ENCODE measurements at places on chromosomes 2 and 18.
A peak's percentile ranks its signal among the peaks of the same experiment; 100 is the strongest.

DNA sequence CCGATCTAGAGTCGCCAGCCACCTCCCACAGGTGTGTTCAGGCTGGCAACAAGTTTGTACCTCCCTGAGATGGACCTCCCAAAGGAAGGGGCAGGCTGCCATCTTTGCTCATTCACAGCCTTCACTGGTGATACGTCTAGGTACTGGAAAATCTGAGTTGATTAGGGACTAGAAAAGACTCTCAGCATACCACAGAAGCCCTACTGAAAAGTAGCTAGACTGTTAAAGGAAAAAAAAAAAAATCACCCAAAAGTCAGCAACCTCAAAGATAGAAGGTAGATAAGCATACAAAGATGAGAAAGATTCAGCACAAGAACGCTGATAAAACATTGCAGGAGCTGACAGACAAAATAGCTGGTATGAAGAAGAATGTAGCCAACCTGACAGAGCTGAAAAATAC lies 128.6 kb upstream of the WDR75 start:
- DNase-seq = no peak

- DNase-seq = peak; percentile 46
These were observed 4.4 kb upstream of the KLHL29 start for GRCh38 chr2:23380562-23381065.

- DNase-seq = no peak
These were observed 175.4 kb downstream of the NRP2 start for GRCh38 chr2:205857520-205858237.

- DNase-seq = peak; percentile 94
These were observed 1.3 kb upstream of the CLIP4 start for GRCh38 chr2:29113891-29114321.

DNA sequence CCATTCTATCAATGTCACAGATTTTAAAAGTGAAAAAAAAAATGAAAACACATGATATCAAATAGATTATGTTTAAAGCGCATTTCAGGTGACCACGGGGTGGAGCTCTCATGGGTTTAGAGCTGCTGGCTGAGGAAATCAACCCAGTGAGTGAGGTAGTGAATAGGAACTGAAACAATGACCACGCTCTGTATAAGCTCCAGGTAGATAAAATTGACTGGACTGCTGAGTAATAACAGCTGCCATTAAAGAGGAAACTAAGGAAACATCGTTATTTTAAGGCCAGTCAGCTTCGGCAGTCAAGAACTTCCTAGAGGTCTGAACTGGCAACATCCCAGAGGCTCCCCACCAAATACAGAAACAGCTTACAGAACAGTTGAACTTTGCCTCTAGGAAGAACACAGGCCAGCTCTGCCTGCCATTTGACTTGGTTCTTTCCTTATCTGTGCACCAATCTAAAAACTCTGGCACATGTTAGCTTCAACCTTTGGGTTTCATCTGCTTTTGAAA lies 185.9 kb downstream of the PDE1A start:
- DNase-seq = peak; percentile 37

DNA sequence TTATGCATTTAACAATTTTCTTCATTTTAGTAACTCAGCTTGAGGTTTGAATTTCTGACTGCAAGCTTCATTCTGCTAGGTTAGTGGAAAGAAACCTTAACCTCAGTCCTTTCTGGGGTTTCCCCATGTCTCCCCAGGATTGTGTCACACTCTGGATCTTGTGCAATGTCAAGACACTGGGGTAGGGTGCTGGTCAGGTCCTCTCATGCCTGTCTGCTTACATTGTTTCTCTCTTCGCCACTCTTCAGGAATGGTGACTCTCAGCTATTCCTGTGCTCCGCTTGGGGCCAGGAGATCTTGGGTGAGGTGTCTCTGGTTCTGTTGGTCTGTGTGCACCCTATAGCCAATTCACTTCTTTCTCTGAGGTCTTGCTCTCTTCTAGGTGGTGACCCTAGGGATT lies 23.9 kb downstream of the CTLA4 start:
- DNase-seq = peak; percentile 94

GRCh38 chr2:66839551-66840320 lies 404.8 kb downstream of the MEIS1 start:
- DNase-seq = no peak

GRCh38 chr2:65371074-65371434 lies 61.3 kb downstream of the SPRED2 start:
- DNase-seq = no peak

- peak; percentile 96 for DNase-seq
These were observed 166.8 kb upstream of the ID2 start for GRCh38 chr2:8514796-8515758.

GRCh38 chr2:240998995-240999791 lies 775 bp downstream of the SNED1 start:
- DNase-seq = peak; percentile 71

DNA sequence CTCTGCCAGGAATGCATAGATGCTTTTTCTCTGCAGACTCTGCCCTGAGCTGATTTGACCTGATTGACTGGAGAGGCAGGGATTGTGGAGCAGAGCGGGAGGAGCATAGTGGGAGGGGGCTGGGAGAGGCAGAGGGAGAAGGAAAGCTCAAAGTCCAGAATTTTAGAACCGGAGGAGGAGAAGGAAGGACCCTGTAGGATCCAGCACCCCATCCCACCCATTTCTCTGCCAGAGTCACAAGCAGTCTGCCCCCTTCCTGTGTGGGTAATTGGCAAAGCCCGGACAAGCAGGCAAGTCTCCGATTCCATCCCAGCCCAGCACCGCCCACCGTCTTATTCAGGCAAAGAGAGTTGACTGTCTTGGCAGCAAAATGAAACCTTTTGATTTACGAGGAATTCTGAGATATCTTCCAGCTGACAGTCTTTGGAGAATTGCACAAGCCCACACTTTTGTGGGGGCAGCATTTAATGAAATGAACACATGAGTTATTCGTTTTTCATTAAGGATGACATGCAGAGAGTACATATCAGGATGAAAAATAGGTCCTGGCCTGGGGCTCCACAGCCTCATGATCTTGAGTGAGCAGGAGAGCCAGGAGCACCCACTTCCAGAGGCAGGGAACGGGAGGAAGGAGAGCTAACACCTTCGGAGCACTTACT lies 103.1 kb downstream of the MCFD2 start:
- no peak for DNase-seq

GRCh38 chr2:163541943-163542342 lies 193.9 kb downstream of the FIGN start:
- no peak for DNase-seq

DNA sequence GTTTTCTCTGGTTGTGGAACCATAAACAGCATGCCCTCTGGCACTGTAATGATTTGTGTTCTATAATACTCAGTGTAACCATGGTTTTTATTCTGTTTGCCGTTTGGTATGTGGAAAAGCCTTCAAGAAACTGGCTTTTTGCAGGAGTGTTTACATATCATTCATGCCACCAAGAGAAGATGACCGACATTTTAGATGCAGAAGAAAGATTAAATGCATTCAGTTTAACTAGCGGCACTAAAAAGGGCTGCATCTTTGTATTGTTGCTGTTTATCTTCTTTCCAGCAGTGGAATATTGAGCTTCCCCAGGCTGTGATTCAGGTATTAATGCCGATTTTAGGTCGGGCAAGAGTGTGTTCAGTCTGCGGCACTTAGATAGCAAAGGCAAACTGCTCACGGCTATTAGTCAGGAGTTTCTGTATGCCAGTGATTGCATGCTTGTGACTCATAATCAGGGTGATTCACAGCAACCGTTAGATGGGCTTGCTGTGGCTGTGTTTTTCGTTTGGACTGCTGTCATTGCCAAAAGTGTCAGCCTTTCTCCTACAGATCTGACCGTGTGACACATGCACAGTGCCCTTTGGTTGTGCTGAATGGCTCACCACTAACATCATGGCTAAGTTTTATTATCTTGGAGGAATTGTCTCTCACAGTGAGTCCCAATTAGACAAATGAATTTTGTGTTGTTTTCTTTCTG lies 479.7 kb downstream of the PARD3B start:
- DNase-seq = peak; percentile 40

GRCh38 chr2:96877631-96878092 lies 7.8 kb upstream of the SEMA4C start:
- DNase-seq = no peak

DNA sequence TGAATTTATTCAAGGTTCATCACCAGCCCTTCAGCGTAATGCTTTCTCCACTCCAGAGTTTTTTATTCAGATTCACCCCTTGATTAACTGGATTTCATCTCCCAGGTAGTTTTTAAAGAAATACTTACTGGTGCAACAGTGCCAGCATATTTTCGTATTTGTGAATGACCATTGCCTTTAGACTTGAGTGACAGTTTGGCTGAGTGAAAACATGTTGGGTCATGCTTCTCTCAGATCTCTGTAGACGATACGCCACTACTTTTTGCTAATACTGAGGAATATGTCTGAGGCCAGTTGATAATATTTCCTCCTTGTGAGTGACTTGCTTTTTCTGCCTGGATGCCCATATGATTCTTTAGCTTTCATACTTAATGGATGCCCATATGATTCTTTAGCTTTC lies 51.5 kb downstream of the CYP26B1 start:
- DNase-seq = no peak

- DNase-seq = no peak
These were observed 522.3 kb downstream of the SOX11 start for GRCh38 chr2:6214471-6214870.

DNA sequence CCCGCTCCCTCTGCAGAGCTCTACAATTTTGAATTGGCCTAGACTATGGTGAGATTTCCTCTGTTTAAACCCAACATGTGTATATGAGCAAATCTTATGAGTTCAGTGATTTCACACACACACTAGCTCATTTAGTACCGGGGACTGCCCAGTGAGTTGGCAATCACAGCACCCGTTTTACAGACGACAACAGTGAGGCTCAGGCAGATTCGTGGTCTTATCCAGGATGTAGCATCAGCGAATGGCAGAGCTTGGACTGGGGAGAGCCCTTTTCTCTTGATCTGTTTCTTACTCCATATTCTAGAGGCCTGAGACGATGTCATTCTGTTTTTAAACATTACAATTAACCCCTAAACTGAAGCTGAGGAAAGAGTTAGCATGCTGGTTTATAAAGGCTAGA lies 419.9 kb downstream of the NBAS start:
- DNase-seq = no peak

DNA sequence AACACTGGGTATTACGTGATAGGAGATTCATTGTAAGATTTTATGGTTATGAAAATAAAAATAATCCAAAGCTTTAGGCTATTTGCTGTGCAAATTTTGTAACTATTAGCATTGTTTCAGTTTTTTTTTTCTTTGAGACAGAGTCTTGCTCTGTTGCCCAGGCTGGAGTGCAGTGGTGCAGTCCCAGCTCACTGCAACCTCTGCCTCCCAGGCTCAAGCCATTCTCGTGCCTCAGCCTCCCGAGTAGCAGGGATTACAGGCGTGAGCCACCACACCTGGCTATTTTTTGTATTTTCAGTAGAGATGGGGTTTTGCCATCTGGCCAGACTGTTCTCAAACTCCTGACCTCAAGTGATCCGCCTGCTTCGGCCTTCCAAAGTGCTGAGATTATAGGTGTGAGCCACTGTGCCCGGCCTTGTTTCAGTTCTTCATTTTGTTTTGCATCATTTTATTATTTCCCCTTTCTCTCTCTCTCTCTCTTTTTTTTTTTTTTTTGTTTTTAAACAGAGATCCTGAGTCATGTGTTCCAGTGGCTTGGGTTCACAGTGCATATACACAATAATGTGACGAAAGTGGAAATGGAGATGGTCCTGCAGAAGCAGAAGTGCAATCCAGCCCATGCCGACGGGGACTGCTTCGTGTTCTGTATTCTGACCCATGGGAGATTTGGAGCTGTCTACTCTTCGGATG lies 25.8 kb downstream of the CASP10 start:
- peak; percentile 93 for DNase-seq

DNA sequence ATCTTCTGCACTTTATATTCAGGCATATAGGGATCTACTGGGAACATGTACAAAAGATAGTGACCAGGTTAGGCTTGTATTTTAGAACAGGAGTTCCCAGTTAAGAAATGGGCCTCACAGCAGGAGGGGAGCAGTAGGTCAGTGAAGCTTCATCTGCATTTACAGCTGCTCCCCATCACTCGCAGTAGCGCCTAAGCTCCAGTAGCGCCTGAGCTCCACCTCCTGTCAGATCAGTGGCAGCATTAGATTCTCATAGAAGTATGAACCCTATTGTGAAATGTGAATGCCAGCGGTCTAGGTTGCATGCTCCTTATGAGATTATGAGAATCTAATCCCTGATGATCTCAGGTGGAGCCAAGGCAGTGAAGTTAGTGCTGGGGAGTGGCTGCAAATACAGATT lies 224.4 kb upstream of the CYRIA start:
- DNase-seq = no peak

DNA sequence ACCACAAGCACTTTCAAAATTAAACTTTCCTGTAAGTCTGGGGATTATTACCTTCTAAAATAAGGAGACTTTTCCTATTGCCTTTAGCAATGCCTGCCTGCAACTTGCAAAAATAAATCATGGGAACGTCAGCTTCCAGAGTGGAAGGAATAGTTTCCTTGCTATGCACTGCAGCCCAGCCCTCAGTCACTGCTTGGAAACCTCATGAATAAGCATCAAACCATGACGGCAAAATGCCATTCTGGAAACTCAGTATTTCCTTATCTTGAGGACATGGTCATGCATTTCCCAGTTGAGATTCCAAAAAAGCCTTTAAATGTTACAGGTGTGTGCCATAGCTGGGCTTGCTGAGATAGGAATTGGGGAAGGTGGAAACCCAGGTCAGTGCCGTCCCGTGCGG lies 84.2 kb upstream of the OTOS start:
- DNase-seq = no peak

DNA sequence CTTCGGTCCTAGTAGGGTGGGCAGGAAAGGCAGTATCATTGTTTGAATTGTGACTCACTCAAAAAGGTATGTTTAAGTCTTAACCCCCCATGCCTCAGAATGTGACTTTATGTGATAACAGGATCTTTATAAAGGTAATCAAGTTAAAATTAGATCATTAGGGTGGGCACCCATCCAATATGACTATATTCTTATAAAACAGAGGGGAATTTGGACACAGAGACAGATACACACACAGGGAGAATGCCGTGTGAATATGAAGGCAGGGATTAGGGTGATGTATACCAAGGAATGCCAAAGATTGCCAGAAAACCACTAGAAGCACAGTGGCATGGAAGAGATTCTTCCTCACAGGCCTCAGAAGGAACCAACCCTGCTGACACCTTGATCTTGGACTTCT lies 281.8 kb downstream of the CLIP4 start:
- no peak for DNase-seq
